ENCODE measurements at places on chromosomes 4 and X.

GRCh38 chr4:68724426-68724825, 54.0 kb upstream of the UGT2B15 start:
- DNase-seq, result no peak

GRCh38 chrX:44291468-44292092, 51.9 kb downstream of the EFHC2 start:
- DNase-seq, result no peak

DNA sequence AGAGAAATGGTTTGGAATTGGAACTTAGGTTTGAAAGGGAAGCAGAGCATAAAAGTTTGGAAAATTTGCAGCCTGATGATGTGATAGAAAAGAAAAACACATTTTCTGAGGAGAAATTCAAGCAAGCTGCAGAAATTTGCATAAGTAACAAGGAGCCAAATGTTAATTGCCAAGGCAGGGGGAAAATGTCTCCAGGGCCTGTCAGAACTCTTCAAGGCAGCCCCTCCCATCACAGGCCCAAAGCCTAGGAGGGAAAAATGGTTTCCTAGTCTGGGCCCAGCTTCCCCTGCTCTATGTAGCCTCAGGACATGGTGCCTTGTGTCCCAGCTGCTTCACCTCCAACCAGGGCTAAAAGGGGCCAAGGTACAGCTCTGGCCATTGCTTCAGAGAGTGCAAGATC, 21.2 kb upstream of the DUSP21 start:
- no peak for DNase-seq

DNA sequence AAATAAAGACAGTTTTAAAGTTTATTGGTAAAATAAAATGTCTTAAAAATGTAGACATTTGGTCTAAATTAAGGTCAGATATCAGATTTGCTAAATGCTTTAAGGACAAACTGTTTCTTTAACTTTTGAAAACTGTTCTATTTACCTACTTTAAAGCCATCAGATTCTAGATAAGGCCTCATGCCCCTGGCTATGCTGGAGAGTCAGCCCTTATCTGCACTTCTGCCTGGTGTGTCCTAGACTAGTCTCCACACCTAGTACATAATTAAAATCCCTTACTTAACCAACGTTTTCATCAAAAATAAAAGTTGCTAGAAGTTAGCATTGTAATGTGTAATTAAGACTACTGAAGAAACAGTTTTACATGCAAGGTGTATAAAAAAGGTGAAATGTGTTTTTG, 25.6 kb downstream of the HSD17B11 start:
- DNase-seq, result no peak

- DNase-seq, result no peak
These were observed 4.1 kb downstream of the SH3BP2 start for GRCh38 chr4:2796849-2797544.

- DNase-seq, result no peak
These were observed 110.0 kb upstream of the PPARGC1A start for GRCh38 chr4:23999714-24000469.

DNA sequence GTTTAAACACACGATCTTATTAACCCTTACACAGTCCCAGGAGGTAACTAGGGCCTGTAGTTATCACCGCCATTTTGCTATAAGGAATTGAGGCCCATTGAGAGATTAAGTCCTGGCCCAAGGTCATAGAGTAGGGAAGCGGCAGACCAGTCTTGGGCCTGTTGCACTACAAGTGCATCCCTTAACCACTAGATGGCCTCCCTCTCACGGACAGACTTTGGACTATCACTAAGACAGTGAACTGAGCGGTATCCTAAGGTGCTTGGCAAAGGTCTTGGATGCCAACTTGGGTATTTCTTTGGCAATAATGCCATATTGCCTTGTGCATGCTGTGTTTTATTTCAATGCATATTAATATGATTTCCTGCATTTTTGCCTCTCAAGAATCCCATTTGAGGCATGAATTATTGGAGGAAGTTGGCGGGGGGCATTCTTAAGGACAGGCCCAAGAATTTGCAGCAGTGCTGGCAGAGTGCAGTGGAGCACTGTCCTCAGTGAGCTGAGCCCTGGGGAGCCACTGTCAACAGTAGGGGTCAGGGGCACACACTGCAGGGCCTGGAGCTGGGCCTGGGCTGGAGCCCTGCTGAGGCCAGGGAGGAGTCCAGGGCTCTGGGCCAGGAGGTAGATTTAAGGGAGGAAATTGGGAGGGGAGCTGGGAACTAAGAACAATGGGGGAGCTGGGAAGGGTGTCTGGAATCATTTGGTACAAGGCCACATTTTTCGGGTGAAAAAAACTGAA, 147.4 kb downstream of the SMIM20 start:
- peak; percentile 67 for DNase-seq

DNA sequence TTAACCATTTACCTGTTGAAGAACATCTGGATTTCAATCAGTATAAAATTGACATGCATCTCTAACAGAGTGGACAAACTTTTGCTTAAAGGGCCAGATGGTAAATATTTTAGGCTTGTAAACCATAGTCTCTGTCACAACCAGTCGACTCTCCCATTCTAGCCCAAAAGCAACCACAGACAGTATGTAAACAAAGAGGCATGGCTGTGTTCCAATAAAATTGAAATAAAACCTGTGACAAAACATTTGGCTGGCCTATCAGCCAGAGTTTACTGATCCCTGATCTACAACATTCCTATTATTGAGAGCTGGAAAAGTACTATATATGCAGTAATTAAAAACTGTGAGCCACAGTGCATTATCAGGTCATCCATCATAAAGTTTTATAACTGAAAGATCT, 3.2 kb downstream of the CENPC start:
- peak; percentile 24 for DNase-seq

DNA sequence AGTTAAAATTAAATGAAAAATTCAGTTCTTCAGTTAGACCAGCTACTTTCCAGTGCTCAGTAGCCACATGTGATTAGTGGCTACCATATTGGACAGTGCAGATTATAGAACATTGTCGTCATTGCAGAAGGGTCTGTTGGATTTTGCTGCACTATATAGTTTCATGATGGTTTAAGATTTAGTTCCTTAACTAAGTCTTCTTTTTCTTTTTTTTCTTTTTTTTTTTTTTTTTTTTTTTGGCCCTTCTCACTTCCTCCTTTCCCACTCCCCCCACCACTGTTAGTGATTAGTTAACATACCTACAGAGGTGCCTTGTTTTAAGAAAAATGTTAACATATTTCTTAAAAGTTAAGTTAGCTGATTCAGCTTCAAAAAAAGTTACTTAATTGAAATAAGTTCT, 9.0 kb downstream of the RAB9A start:
- no peak for DNase-seq

DNA sequence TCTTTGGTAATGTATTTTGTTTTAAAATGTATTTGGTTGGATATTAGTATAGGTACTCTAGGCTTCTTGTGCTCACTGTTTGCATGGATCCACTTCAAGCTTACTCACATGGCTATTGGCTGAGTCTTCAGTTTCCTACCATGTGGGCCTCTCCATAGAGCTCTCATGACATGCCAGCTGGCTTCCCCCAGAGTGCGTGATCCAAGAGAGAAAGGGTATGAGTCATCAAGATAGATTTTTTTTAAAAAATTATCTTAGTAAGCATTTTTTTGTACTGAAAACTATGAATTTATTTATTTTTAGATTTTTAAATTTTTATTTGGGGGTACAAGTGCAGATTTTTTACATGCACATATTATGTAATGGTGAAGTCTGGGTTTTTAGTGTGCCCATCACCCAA, 219.1 kb upstream of the AMOT start:
- no peak for DNase-seq

- DNase-seq, result peak; percentile 69
These were observed 68.5 kb downstream of the BMPR1B start for GRCh38 chr4:94826206-94826605.

DNA sequence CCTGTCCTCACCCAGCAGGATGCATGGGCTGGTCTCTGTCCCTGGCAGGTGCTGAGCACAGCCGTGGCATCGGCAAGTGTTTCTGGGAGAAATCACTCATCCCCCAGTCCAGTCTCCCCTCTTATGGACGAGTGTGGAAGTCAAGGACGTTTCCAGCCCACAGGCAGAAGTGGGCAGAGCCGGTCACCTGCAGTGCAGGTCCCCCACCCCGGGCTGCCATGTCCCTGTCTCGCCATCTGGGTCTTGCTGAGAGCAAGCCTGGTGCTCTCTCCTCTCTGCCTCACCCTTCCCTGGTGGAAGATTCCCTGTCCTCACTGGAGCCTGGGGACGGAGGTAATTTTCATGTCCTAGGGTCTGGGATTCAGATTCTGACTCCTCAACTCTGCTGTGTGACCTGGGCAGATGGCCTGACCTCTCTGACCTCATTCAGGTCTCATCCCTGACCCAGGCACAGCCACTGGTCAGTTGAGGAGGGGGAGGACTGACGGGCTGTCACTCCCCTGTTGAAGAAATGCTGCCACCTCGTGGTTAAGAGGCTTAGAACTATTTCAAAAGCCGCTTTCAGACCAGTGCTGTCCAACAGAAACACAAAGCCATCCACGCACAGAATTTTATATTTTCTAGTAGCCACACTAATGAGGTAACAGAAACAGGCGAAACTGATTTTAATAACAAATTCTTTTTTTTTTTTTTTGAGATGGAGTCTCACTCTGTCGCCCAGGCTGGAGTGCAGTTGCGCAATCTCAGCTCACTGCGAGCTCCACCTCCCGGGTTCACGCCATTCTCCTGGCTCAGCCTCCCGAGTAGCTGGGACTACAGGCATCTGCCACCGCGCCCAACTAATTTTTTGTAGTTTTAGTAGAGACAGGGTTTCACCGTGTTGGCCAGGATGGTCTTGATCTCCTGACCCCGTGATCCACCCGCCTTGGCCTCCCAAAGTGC, 1.8 kb downstream of the CPZ start:
- DNase-seq, result peak; percentile 71

DNA sequence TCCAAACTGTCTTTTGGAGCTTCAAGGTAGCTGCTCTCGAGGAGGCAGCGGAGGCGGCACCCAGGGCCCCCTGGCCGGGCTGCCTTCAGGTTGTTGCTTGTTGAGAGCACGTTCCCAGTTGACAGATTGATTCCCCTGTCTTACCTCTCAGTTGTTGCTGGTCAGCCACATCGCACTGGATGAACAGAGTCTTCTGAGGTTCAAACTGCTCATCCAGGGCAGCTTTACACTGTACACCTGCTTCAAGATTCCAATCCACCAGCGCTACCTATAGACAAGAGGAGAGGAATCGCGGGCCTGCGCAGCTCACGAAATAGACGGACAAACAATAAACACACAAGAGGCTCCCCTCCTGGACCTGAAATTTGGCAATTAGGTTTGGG, 497 bp downstream of the HPGD start:
- peak; percentile 73 for DNase-seq

DNA sequence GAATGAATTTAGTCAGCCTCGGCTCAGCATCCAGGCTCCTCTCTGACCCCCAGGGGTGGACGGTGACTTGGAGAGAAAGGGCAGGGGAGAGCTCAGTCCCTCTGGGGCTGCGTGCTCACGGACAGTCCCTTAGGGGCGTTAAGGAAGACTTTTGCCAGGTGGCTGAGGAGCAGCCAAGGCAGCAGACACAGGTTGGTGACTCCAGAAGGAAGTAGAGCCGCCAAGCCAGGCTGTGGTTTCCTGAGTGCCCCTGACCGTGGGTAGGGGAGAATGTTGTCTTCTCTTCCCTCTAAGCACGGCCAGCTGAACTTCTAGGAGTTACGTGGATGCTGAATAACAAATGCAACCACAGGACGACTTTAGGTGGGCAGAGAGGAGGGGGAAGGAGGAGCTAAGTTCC, 91.0 kb upstream of the MTM1 start:
- no peak for DNase-seq

GRCh38 chr4:25065932-25066590, 35.3 kb upstream of the LGI2 start:
- DNase-seq, result no peak

DNA sequence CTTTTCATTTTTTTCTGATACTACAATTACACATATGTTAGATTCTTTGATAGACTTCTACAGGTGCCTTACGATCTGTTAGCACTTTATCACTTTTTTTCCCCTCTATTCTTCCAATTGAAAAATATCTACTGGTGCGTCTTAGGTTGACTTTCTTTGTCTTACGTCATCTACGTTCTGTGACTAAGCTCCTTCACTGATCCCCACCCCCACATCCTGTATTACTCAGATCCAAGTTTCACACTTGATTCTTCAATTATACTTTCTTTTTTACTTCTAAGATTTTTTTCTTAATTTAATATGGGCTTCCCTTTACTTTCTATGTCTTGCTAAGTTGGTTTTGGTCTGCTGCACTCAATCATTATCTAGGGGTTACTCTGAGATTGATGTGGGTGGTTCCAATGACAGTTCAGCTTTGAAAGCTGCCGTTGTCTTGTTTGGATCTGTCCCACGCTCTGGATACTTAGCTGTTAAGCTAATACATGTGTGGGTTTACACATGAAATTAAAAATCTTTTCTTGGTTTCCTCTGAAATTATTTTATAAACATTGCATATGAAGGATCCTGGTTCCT, 1321.1 kb downstream of the RAPGEF2 start:
- DNase-seq, result no peak

- DNase-seq, result peak; percentile 46
These were observed at the start of gene CC2D2A for GRCh38 chr4:15469402-15470127. Gene CC2D2A, plus strand, starts transcription at chr4:15469882. Its CDS starts 6,051 bp downstream, at chr4:15475933.

GRCh38 chrX:97517763-97518162, 634.1 kb downstream of the RPA4 start:
- no peak for DNase-seq

DNA sequence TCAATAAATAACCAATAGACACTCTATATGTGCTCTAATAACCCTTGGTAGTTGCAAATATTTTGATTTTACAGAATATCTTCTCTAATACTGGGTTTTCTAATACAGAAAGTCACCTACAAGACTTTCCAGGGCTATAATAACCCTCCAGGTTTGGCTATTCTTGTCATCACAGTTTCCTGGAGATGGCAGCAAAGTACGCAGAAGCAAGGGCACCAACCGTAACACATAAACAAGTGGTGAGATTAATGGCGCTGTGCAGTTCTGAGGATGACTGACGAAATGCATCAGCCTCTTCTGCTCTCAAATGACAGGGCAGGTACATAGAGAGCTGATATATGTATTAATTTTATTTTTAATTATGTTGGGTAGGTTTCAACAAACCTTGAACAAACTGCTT, 122.4 kb downstream of the C4orf33 start:
- peak; percentile 79 for DNase-seq

DNA sequence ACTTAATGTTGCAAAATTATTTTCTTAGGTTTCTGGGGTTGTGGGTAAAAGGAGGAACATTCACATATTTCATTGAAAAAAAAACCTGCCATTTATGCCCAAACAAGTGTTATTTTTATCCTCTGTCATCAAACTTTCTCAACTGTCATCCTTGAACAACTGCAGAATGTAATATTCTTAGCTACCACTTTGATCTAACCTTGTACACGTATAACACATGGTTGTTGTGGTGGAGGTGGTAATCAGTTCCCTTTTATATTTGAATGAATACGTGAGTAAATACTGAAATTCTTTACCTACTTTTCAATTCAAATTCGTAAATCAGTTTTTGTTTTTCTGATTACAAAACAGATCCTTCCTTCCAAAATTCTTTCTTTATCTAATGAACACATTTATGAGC, 3.8 kb upstream of the AMMECR1 start:
- no peak for DNase-seq
